Stimulated activated CD4-positive, alpha-beta T cell treated with anti-CD3 and anti-CD28 coated beads, Interleukin-15, amount 100 ng/mL, for 1 hour (primary cell): ENCODE measurements at places on chromosomes 2 and 18.

GRCh38 chr2:10826625-10827024 is 14.0 kb upstream of the PDIA6 start:
- no peak for DNase-seq

- DNase-seq = no peak
Measured at GRCh38 chr2:172305066-172305465, 122.3 kb upstream of the ITGA6 start.

- DNase-seq = no peak
Measured at GRCh38 chr18:60090170-60090569, 190.4 kb downstream of the PMAIP1 start.

DNA sequence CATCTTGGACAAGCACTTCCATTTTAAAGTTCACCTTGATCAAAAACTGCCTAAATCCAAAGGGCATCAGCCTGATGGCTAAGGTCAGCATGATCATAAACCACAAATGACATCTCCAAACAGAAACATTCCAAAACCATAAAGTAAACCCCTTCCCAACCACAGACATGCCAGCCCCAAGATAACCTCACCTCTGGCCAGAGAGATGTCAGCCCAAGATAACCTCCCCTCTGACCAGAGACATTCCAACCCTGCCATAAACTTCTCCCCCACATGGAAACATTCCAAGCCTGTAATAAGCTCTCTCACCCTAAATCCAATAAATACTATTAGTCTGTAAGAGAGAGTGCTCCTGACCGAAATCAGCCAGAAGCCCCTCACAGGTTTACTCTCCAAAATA is 18.6 kb upstream of the MARCO start:
- no peak for DNase-seq

GRCh38 chr2:14557916-14558315 is 74.6 kb upstream of the LRATD1 start:
- DNase-seq = no peak

- no peak for DNase-seq
Measured at GRCh38 chr2:117858336-117858735, 43.8 kb downstream of the DDX18 start.

GRCh38 chr2:203808046-203808750 is 59.4 kb upstream of the CTLA4 start:
- no peak for DNase-seq

- no peak for DNase-seq
Measured at GRCh38 chr18:60130284-60130683, 230.5 kb downstream of the PMAIP1 start.

GRCh38 chr2:60958361-60958760 is 59.2 kb upstream of the PEX13 start:
- no peak for DNase-seq

- DNase-seq = no peak
Measured at GRCh38 chr2:88212251-88212790, 42.2 kb downstream of the THNSL2 start.

GRCh38 chr2:193482557-193482956 is 1287.8 kb upstream of the TMEFF2 start:
- no peak for DNase-seq

GRCh38 chr2:85695691-85696668 is 1.8 kb downstream of the GNLY start:
- no peak for DNase-seq

DNA sequence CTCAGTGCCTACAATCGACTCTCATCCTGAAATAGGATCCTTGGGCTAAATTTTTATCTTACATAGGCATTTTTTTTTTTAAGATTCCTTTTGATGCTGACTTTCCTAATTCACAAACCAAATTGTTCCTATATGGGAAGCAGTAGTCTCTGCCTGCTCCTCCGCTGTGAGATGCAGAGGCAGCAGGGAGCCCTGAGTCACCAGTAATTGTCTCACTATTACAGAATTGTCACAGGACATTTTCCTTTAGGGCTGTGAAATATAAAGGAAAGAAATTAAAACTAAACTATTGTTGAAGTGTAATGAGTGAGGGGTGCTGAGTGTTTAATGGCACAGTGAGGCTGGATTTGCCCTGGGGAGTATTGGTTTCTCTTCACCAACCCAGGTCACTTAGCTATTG is 63.8 kb downstream of the MYO3B start:
- DNase-seq = no peak

DNA sequence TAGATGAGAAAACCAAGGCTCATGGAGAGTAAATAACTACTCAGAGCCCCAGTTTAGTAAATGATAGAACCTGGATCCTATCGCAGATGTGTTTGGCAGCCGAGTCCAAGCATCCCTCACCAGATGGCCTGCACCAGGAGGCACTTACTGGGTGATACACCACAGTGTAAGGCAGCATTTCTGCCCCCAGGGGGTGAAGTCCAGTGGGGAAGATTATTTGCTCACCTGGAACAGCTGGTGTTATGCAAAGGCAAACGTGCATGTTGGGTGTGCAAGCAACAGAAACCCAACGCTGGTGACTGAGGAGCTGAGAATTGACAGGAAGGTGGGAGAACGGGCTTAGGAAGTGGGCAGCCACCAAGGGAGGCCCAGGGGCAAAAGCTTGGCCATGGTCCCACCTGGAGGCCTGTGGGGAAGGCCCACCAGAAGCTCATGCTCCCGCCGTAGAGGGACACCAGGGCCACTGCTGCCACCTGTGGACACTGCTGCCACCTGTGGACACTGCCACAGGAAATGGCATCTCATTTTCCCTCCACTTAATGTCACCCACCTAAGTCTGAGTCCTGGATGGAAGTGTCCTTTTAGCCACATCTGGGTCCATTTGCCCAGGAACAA is 100.6 kb downstream of the TFCP2L1 start:
- DNase-seq = no peak

- DNase-seq = no peak
Measured at GRCh38 chr2:16200554-16201193, 260.3 kb downstream of the MYCN start.

DNA sequence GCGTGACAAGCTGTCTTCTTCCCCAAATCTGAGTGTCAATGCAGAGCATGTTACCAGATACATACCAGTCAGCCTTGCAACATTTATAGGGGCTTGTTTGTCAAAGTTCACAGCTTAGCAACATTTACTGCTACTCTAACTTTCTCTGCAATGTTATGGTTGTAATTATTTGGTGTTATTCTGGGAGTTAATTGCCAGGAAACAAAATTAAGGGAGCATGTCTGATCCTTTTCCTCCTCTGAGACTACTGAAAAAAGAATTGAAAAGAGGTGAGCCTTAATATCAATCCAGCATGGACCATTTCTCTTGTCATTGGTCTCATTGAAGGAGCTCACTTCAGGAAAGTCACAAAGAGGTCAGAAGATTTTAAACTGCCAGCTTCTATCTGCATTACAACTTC is 465.6 kb upstream of the LINC00305 start:
- no peak for DNase-seq

GRCh38 chr18:25825979-25826776 is 264.2 kb downstream of the SS18 start:
- DNase-seq = no peak

GRCh38 chr18:47175283-47175897 is 774 bp downstream of the IER3IP1 start:
- DNase-seq = no peak

- no peak for DNase-seq
Measured at GRCh38 chr18:40841467-40841866, 1113.6 kb upstream of the PIK3C3 start.

GRCh38 chr2:201471732-201472393 is 20.3 kb downstream of the STRADB start:
- no peak for DNase-seq

DNA sequence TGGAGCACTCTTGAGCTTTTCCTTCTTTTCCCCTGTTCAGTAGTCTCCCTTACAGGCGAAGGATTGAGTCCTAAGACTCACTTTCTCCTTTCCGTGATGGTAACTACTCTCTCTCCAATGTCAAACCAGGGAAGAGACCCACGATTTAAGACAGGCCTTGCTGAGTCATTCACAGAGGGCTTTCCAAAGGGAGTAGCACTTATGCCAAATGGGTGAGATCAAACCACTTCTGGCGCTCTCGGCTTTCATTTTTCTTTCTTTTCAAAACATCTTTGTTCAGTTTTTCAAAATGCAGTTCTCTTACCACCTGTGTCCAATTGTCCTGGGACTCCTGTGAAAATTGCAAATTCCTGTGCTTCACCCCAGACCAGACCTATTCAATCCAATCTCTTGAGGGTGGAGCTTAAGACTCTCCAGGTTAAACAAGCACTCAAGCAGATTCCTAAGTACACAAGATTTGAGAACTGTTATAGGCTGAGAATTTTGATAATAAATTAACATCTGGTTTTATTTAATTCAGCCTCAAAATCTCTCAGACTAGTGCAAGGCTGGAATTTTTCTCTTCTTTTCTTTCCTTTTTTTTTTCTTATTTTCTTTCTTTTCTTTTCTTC is 14.4 kb upstream of the MRPL19 start:
- no peak for DNase-seq

DNA sequence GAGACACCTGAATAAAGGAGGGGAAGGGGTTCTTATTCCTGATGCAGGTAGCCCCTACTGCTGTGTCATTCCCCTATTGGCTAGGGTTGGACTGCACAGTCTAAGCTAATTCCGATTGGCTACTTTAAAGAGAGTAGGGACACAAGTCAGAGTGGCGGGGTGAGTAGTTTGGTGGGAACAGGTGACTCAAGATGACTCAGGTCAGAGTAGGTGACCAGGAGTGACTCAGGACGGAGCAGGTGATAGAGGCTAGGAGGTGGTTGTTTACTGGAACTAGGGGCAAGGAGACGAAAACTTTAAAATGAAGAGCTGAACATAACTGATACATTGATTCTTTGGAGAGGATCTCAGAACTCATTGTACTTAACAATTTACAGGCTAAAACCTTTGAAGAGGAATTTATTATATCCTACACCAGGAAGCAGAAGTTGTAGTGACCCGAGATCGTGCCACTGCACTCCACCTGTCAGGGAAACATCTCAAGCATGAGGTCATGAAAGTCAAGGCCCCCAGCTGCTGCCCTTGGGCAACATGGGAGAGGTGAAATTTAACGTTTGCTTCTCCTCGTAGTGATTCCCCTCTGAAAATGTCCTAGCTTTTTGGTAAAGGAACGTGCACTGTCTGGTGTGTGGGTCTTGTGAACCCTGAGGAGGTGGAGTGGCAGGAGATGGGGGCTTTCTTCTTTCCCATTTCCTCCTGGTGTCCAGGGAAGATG is 4.5 kb upstream of the CYP27A1 start:
- DNase-seq = no peak

DNA sequence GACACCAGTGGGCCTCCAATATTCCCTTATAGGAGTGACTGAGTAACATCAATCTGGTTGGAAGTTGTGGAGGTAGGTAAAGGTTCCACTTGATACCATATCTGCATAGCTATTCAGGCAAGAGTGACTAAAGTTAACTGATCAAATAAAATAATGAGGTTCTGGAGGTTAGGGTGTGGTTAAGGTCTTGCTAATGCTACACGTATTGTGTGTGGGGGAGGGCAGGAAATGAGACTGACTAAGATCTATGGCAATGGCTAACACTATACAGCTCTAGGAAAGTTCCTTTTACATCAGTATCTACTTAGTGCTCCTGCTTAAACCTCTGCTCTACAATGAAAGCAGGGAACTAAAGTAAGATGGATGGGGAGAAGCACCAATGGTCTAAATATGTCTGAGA is 149.1 kb upstream of the MGAT5 start:
- no peak for DNase-seq

- DNase-seq = no peak
Measured at GRCh38 chr18:48330016-48330991, 78.9 kb downstream of the ZBTB7C start.

- DNase-seq = no peak
Measured at GRCh38 chr2:181117206-181117925, 137.0 kb downstream of the UBE2E3 start.

GRCh38 chr2:240618776-240619175 is 6.5 kb upstream of the GPR35 start:
- DNase-seq = no peak

GRCh38 chr18:24136967-24137373 is 1.9 kb upstream of the CABYR start:
- DNase-seq = no peak

GRCh38 chr2:43186679-43187374 is 39.6 kb downstream of the ZFP36L2 start:
- DNase-seq = no peak
